CD8-positive, alpha-beta T cell (primary cell): ENCODE measurements at places on chromosomes 7 and 10. TPM values are rescaled to one million over a fixed set of nuclear protein-coding genes. Genes with fewer than 3 reads are reported as not detected.

The SGCE gene
- total RNA-seq = not detected

The SLC13A4 gene
- total RNA-seq = not detected

The GTF2I gene
- 108 TPM for total RNA-seq

The TRIM50 gene
- total RNA-seq = not detected

The GRM3 gene
- not detected for total RNA-seq

The WASHC2C gene
- 51.8 TPM for total RNA-seq

The SUN3 gene
- not detected for total RNA-seq

The IRF5 gene
- 0.79 TPM for total RNA-seq

The SPDYE17 gene
- not detected for total RNA-seq

The JAZF1 gene
- 6.0 TPM for total RNA-seq

The PNLIPRP2 gene
- total RNA-seq = not detected

The PHTF2 gene
- 10.2 TPM for total RNA-seq

The LIPK gene
- not detected for total RNA-seq
